ENCODE measurements at places on chromosomes 6 and 20.

- DNase-seq, result no peak
Observed at GRCh38 chr20:9590189-9590588, 75.8 kb downstream of the LAMP5 start.

DNA sequence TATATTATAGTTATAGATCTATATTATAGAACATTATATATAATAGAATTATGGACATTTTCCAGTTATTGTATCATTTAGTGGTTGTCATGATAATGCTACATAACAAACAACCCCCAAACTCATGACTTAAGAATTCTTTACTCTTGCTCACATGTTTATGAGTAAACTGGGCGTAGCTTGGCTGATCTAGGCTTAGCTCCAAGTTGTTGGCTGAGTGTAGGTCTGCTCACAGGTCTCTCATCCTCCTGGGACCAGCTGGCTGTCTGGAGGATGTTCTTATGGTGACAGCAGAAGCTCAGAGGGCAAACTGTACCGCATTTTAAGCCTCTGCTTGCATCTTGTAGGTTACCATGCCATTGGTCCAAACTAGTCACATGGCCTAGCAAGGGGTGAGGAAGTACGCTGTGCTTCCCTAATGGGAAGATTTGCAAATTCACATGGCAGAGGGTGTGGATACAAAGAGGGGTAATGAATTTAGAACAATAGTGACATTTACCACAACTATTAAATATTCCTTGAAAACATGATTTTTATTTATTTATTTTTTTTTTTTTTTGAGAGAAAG is 34.2 kb downstream of the ARHGAP40 start:
- no peak for DNase-seq

DNA sequence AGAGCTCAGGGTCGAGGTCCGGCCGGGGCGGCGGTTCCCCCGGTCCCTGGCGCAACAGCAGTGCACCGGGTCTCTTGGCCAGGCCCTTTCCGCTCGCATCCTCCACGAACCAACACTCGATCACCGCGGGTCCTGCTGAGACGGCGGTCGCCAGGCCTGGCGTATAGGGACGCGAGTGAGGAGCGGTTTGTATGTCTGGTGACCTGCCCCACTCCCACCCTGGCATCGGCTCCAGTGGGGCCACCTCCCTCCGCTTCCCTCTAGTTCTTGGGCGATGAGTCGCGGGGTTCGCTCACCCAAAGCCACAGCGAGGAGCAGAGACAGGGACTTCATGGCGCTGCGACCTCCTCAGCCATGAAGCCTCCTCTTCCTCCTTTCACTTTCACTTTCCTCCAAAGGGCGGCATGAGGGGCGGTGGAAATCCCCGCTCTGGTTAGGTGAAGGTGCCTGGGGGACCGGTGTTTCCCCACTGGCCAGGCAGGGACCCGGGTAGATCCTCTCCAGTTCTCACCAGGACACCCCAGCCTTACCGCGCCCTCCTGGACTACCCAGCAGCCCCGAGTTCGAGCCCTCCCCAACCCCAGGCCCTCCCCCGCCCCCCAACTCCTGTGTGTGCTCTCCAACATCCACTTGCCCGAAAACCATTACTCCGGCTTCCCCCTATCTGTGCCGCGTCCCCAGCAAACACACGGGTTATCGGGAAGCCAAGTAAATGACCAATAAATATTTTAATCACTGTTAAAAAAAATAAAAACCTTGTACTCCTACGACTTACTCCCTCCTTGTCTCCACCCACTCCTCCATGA is at the start of gene TAPBP:
TSS of gene TAPBP (minus strand) at position 370 of the 806 bp plus-strand sequence. CDS start at position 333, 37 bp downstream.
- peak; percentile 80 for DNase-seq

GRCh38 chr6:1481286-1481685 is 91.9 kb downstream of the FOXF2 start:
- DNase-seq, result no peak

DNA sequence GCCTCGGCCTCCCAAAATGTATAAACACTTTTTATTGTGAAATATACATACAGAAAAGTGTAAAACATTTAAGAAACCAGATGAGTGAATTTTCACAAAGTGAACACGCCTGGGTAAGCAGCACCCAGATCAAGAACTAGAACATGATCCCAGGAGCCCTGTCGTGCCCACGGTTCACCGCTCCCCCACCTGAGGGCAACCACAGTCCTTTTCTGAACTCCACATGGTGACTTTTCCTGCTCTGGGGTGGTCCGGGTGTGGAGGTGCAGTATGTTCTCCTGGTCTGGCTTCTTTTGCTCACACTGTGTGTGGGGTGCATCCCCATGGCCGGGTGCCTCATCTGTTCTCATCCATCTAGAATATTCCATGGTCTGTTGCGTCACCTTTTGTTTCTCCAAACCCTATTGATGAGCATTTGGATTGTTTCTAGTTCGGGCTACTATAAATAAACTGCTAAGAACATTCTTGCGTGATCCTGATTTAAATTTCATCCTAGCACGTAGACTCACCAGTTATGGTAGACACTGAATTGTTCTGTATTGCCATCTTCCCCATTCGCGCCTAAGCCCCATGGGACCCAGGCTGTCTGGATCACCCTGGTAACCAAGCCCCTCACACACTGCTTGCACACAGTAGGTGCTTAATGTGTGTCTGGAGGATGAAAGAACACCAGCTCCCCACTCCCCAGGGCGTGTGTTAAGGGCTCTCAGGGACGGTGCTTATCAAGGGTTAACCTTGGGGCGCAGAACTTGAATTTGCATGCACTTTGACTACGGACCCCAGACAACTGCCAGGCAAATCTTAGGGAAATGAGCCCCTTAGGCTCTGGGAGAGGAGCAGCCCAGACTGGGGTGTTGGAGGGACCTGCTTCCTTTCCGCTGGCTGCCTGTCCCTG is 56.2 kb downstream of the CTCFL start:
- DNase-seq, result no peak

- DNase-seq, result no peak
Observed at GRCh38 chr6:131175564-131175963, 40.3 kb downstream of the AKAP7 start.

DNA sequence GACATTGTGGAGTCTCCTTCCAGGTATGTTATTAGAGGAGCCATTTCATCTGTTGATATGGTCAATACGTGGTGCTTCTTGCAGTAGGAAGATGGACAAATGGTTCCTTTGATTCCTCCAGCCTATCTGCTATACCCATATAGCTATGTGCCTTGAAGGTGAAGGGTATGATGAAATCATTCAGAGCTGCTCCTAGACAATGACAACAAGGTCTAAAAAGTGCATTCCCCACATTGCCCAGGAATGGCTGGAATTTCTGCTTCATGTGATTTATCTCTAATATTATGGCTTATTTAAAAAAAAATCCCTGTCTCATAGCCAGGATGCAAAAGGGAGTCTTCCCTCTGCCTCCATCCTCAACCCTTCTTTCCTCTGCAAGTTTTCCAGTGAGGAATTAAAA is 14.1 kb downstream of the DAAM2 start:
- no peak for DNase-seq

GRCh38 chr20:48153523-48153922 is 368.2 kb upstream of the SULF2 start:
- no peak for DNase-seq

DNA sequence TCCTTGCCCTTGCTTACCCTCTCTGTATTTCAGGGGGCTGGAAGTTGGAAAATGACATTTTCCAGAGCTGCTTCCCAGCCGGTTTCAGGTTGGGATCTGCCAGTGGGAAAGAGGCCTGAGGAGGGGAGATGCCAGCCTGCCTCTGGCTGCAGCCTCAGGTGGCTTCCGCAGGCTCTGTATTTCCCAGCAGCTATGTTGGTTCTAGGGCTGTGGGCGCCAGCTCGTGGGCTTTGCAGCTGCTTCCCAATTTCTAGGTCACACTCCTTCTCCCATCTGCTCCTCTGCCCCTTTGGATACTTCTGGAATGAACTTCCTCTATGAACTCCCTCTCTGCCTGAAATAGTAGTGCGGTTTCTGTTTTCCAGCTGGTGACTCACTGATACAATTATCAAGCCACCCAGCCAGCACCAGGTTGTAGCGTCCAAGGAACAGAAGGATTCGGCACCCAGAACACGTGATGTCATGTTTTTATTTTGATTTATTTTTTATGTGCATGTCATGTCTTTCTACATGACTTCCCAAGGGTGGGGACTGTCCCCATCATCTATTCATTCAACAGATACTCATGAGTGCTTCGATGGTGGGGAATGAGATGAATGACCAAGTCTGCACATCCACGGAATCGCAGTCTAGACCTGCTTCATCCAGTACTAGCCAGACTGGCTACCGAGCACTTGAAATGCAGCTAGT is 38.0 kb downstream of the TGM2 start:
- DNase-seq, result no peak

- no peak for DNase-seq
Observed at GRCh38 chr6:97322226-97322625, 39.2 kb upstream of the MMS22L start.

- DNase-seq, result no peak
Observed at GRCh38 chr6:87742106-87742505, 40.1 kb upstream of the AKIRIN2 start.

DNA sequence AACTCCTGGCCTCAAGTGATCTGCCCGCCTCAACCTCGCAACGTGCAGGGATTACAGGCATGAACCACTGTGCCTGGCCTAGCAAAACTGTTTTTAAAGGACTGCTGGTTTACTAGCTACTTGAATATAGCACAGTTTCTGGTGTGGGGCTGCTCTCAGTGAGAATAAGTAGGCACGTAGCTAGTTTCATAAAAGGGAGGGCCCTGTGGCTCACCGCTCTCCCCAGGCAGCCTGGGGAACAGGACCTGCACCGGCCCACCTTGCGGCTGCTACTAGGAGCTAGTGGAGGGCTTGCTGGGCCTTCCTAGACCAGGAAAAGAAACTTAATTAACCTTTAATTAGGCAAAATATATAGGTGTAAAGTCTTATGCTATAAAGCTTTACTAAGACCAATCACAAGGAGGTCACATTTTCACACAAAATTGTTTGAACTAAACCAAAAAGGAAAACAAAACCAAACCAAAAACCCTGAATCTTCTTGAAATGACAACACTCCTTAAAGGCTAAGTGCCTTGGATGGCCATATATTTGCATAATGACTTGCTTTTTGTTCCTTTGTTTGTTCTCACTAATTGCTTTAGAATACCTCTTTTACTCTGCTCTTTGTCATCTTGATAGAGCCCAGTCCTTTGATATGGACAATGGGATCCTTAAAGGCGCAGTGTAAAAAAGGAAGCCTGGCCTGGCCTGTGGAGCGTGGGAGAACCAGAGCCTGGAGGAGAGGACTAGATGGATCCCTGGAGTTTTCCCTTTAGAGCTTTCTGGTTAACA is 69.5 kb upstream of the SAMD5 start:
- no peak for DNase-seq

DNA sequence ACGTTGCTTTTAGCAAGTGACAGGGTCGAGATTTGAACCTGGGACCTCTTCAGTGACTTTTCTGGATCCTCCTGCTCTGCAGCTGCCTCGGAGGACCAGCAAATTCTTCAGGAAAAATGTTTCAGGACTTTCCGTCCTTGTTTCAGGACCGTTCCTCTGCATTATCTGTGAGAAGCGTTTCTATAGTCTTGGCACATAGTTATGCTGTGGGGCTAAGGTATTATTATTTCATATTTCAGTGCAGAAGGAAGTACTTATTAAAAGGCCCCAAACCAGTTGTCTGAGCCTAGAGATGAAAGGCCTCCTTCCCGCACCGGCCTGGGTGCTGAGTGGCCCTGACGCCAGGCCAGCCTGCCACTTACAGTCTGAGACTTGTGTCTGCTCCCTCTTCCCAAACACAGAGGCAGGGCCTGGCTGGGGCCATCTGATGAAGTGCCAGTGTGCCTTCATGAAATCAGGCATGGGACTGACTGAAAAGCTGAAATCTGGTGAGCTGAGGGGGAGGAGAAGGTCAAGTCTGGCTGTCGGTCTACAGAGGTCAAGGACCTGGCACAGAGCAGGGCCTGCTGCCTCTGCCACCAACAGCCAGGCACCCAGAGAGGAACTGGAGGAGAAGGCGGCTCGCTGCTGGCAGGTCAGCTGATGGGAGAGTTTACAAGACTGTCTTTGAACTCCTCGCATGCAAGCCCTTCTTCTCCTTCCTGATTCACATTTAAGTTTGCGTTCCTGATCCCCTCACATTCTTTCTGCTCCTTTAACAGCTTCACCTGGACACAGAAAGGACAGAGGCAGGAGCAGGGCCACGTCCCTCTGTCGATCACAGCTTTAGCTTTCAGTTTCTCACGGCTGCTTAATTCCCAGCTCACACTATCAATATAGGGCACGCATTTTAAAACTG is 8.9 kb upstream of the QKI start:
- DNase-seq, result peak; percentile 60

- no peak for DNase-seq
Observed at GRCh38 chr6:158737710-158738615, 81.2 kb downstream of the EZR start.

- DNase-seq, result no peak
Observed at GRCh38 chr6:83849127-83849526, 4.0 kb upstream of the RIPPLY2 start.

DNA sequence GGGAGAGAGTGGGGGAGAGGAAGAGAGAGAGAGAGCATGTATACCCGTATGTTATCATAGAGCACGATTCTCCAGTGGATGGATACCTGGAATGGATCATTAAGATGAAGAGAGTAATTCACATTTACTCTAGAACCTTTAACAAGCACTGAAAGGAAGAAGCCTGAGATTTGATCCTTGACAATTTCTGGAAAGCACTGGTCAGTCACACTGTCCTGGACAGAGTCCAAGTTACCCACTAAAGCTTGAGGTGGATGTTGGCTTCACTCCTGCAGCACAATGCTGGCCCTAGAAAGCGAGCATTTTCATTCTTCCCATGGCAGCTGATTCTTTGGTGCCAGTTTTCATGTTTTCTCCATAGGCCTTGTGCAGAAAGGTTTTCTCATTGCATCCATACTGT is 25.6 kb downstream of the NFYA start:
- no peak for DNase-seq

DNA sequence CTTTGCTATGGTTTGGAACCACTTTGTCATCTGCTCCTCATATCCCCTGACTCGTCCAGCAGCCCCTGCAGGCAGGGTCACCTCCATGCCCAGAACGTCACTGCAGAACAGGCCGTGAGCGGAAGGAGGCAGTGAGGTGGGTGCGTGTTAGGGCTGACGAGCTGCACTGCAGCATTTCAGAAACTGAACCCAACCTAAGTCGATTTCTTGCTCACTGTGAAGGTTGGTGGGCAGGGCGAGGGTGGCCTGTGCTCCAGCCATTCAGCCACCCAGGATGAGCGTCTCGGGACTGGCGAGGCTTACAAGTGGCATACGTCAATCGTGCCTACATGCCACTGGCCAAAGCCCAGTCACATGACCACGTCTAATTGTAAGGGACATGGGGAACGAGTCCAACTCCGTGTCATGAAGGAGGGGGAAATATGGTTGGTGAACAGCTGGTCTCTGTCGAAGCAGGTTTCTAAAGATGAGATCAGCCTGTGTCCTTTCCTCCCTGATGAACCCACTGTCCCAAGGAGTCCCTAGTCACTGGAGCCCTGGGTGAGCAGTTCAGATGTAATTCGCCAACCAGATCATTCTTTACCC is 289.1 kb downstream of the TAF4 start:
- DNase-seq, result no peak

- no peak for DNase-seq
Observed at GRCh38 chr6:35590622-35591066, 77.9 kb upstream of the TULP1 start.

DNA sequence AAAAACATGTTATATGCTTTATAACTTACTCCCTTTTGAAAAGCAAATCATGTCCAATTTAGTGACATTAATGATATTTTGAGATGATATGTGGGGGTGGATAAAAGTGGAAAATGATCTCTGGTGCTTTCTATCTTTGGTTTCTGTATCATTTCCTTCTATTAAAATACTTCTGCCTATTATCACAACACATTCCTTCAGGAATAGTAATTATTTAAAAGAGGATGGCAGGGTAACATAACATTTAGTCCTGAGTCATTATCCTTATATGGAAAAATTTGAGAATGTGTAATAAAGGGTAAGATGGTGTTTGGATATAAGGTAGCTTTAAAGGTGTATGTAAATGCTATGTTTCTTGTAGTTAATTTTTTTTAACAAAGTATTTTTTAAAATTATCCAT is 657.7 kb downstream of the PHF3 start:
- no peak for DNase-seq
